Esophagus squamous epithelium (tissue), 5 donors: ENCODE measurements at places on chromosomes 6 and 20.

DNA sequence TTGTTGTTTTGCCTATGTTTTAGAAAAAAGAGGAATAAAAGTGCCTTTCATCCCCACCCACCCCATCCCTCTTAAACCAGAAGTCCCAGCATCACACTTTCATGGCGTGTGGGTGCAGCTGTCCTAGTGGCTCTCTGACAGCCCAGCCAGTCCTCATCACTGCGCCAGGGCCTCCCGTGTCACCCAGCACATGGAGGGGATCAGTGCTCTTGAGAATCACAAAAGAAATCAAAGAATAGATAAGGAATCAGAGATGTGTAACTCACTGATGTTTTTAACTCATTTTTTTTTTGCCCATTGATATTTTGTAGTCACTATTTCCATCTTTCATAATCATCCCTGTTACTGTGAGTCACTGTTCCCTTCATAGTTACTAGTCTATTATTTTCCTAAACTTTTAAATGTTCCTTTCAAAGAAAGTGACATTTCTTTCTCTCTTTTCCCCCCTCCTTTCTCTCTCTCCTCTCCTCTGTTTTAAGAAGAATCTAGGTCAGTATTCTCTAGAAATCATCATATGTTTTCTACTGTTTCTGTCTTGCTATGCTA, 78.6 kb downstream of the AIG1 start:
- no peak for DNase-seq

DNA sequence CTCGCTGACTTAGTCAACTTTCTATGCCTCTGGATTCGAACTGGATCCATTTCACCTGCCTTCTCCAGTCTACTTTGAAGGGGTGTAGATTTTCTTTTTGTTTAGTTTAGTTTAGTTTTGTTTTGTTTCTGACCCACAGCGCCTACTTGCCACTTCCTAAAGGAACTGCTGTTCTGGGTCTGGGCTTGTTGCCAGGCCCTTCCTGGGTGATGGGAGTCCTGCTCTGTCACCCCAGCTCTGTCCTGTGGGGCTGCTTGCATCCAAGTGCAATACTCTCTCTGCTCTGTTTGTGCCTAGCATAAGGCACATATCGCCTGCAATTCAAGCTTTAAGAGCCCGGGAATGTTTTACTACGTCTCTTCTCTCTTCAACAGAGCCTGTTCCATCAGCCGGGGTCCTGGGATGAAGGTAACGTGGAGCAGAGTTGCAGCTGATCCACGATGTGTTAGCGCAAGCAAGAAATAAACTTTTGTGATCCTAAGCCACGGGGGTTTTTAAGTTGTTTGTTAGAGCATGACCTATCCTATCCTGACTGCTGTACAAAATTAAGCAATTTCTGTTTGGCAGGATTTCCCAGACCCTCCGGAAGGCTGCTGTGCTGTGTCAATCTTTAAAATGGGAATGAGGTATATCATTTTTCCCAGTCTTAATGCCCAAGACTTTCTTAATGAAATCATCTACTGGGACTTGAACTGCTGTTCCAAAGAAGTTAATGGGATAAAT, 30.9 kb upstream of the TAGAP start:
- DNase-seq, result no peak

DNA sequence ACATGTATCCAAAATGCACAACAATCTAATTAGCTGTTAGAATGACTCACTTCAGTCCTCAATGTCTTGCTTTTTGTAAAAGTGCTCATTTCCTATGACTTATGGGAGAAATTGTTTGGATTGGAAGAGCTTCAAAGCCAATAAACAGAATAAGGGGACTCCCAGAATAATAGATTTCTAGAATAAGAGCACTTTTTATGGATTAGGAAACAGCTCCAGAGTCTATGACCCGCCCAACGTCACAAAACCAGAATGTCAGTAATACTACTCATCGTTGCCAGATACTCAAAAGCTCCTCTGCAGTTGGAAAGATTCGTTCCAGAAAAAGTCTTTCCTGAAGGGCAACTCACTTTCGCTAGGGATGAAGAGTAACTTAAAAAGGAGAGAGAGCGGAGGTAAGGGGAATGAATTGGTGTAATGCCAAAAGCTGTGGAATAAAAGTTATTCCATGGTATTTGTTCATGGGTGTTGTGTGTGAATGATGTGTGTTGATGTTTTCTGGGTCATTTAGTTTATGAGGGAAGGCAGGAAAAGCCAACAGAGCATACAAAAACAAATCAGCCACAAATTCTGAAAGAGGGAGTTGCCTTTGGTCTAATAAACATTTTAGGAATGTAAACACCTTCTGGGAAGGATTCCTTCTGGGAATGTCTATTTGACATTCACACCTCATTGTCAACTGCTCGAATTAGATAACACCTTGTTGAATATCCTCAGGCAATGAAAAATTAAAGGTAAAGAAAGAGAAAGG, 64.6 kb downstream of the SYNE1 start:
- no peak for DNase-seq

- DNase-seq, result no peak
Observed at GRCh38 chr20:58776109-58776508, 74.6 kb downstream of the GNAS-AS1 start.

DNA sequence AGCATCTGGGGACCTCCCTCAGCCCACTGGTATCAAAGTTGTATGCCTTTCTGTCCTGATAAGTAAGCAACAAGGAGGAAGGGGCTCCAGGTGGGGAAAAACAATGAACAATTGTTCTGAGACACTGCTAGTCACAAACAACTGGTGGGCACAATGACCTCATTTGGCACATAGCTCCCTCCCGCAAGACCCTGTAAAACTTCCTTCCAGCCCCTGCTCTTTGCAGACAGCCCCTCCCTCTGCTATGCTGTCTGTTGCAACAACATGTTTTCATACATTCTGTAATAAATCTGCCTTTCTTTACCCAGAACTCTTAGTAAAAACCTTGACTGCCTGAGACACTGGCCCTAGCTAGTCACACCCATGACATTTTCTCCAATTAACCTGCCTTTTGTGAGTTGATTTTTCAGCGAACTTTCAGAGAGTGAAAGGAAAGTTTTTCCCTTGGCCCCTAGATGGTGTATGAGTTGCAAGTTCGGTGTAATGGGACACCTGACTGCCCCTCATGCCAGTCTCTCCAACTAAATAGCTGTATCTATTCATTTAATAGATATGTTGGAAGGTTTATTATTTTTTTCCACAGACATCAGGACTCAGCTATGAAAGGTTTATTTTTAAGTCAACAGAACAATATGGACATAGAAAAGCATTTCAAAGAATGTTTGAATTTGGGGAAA, 142.3 kb upstream of the SLC22A16 start:
- no peak for DNase-seq
